Stimulated activated CD4-positive, alpha-beta T cell treated with anti-CD3 and anti-CD28 coated beads, Interleukin-1b, Interleukin-23, amount 100 ng/mL, for 24 hours (primary cell): ENCODE measurements at places on chromosomes 13 and 19.

DNA sequence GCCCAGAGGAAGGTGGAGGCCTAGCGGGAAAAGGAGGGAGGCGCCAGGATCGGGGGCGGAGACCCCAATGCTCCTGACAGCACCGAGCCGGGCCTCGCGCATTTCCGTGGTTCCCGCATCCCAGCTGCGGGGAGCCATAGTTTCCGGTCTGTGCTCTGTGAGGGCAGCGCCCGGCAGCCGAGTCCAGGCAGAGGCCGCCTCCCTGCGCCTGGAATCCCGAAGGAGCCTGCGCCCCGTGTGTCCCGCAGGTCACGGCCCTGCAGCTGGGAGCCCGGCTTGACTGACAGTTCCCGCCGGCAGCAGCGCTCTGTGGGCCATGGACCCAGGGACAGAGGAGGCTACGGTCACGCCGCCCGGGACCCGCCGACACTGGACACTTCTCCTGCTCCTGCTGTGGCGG, 74.6 kb upstream of the C13orf46 start:
- no peak for DNase-seq

GRCh38 chr19:55101261-55101660, 16.2 kb downstream of the PPP1R12C start:
- no peak for DNase-seq

DNA sequence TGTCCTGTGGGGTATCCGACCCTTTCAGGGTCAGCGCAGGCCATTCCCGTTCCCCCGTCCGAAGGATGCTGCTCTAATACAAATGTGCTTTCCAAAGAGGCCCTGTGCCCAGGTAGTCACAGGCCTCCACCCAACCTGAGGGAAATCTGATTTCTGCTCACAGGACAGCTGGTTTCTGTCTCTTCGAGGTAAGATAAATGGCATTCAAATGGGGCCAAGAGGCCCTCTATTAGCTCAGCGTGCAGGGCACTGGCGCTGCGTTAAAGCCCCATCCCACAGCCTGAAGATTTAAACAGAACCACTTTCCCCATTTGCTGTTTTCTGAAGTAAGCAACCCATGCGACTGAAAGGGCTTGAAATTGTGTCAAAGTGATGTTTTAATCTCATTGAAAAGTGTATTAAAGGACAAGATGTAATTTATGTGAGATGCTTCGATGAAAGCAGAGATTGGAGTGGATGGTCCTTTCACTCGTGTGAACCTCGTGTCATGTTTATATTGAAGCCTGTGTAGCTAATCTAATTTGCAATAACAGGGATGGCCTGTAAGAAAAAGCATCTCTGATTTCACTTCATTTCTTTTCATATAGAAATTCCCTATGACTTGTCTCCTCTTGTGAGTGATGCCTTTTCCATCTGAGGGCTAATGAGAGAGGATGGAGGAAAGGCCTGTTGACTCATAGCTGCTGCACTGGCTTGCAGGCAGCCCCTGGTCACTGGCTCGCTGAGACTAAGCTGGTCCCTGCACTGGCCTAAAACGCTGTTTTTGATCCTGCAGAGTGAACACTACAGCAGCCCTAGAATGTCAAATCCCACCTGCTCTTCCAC, 7.3 kb upstream of the SOX1 start:
- no peak for DNase-seq

- no peak for DNase-seq
Observed at GRCh38 chr13:98393873-98394272, 183.0 kb downstream of the STK24 start.

DNA sequence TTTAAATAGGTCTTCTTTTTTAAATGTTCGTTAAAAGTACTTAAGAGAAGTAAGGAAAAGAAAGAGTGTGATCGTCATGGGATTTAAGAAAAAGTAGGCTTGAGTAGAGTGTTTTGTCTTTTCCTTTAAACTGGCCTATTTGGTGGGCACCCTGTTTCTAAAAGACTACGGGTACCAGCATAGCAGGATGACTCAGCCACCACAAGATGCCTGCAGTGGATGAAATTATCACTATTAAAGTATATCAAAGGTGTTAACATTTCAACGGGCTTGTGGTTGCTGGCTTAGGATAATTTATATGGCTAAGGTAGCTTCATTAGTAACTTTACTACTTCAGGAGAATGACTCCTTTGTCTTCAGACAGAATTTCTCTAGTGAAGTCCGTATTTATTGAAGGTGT, 112.6 kb downstream of the STARD13 start:
- no peak for DNase-seq

- no peak for DNase-seq
Observed at GRCh38 chr19:12899891-12900518, 9.0 kb downstream of the GCDH start.

- DNase-seq = no peak
Observed at GRCh38 chr13:78881054-78881453, 222.1 kb upstream of the OBI1 start.
